Stimulated activated CD8-positive, alpha-beta memory T cell treated with anti-CD3 and anti-CD28 coated beads, Interleukin-7, amount 100 ng/mL, for 1 hour (primary cell): ENCODE measurements at places on chromosomes 5 and 9.

- no peak for DNase-seq
Observed at GRCh38 chr5:137303509-137303908, 195.6 kb downstream of the SPOCK1 start.

- no peak for DNase-seq
Observed at GRCh38 chr5:59322894-59323293, 570.6 kb downstream of the PDE4D start.

GRCh38 chr9:134738869-134739659 lies 97.5 kb downstream of the COL5A1 start:
- DNase-seq = no peak

- no peak for DNase-seq
Observed at GRCh38 chr5:159097784-159098602, 1.7 kb downstream of the EBF1 start.

GRCh38 chr5:125829349-125829748 lies 593.9 kb upstream of the GRAMD2B start:
- DNase-seq = no peak

GRCh38 chr9:90449213-90449925 lies 193.3 kb downstream of the DIRAS2 start:
- DNase-seq = no peak

DNA sequence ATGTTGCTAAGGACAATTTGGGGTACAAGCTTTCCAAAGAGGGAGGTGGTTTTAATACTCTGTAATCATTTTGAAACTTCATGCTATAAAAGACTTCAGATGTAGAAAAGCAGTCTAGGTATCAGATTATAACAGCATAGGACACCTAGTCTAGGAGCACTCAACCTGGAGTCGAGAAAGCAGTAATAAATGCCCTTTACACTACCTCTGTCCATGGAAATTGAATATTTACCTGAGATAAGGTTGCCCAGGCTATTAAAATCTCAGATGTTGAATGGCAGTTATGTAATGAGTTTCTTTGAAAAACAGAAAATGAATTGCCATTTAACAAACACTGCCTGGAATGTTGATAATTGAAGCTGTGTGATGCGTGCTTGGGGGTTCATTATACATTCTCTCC lies 561.8 kb upstream of the DMAC1 start:
- DNase-seq = no peak

DNA sequence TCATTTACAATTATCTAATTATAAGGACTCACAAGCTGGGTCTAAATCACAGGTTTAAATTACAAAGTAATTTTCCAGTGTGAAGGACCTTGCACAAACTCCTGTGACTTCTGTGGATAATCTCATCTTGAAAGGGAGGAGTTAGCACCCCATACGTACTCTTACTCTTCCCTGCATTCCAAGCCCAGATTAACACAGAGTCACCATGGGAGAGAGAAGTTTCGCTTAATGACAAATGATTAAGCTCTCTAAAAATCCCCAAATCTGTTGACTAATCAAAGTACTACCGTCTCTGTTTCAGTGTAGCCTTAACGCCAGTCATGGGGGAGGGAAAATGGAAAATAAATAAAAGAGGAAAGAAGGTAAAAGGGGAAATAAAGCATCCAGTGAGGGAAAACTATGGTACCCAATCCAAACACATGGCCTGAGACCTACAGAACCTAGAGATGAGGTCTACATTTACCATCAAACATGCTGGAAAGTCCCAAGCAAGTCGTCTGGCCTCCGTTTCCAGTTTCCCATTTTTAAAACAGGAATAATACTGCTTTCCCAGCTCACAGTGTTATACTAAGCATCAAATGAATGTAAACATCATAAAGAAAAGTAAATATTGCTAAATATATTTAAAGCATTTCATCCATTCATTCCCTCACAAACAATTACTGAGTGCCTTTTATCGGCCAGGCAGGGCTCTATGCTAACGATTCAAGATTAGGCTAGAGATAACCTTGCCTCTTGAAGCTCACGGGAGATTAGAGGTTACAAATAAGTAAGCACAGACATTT lies 63.2 kb downstream of the PCA3 start:
- DNase-seq = no peak

GRCh38 chr5:95841914-95842812 lies 19.6 kb upstream of the GLRX start:
- DNase-seq = no peak
